Activated CD4-positive, alpha-beta T cell treated with anti-CD3 and anti-CD28 coated beads for 1 hour (primary cell): ENCODE measurements at places on chromosomes 12 and 14.

DNA sequence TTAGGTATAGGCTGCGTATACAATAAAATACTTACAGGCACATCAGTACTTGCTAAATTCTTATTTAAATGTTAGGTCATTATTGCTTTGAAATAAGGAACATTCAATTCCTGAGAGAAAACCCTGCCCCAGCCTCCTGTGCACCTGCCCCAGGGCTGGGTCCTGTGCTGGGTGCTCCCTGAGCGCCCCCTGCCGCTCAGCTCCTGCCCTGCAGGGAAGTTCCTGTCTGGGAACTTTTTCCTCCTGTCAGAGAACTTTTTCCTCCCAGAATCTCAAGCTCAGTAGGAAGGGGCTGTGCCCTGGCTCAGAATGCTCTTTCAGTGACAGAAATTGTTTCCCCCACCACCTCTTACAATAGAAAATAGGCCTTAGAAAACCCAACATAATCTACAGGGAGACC lies 751.1 kb downstream of the TMEM121 start:
- DNase-seq, result no peak

DNA sequence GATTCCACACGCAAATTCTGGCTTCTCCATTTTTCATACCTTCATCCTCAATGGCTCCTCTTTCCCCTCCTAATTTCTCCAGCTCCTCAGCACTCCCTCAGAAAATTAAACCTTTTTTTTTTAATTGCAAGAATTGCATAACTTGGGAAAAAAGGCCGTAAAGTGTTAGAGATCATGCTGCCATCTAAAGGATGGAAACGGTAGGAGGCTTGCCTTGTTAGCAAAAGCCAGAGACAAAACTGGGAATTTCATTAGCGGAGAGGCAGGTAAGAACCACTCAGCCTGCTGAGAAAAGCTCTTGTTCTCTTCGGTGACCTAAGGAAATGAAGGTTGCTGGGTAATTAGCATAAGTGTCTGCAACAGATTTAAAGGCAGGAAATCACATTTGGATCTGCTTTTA lies 204.3 kb downstream of the AEBP2 start:
- no peak for DNase-seq

GRCh38 chr14:61296719-61297502 lies 15.8 kb upstream of the TMEM30B start:
- no peak for DNase-seq

GRCh38 chr12:24770821-24771220 lies 178.1 kb downstream of the BCAT1 start:
- DNase-seq, result no peak

DNA sequence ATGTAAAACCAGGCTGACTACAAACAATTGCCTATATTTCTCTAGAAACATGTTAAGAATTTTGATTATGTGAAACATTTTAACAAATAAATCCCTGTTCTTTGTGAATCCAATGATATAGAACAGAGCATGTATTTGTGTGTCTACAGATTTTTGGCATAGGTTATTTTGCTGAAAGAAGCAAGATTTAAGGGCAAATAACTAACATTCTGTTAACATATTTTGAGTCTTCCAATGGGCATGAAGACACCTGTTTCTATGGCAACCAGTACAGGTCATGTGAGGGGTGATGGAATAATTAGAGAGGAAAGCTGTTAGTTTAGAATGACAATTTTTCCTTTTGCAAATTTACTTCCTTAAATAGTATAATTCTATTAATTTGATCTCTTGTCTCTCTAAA lies 8.8 kb downstream of the ART4 start:
- DNase-seq, result no peak

DNA sequence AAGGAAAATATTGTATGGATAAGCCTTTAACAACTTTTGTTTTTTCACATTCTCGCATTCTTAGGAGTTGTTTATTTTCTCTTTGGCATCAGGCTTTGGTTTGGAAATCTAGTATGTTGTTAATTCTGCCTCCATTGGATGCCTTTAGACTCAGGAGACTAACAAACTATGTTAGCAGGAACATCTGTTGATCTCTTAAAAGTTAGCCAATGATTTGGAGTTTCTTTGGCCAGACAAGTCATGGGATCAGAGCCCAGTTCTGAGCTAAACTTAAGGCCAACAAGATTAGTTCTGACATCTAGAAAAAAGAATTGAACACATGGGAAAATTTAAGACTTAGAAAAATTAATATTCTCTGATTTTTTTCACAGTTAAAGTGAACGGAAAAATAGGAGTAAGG lies 35.3 kb upstream of the STRAP start:
- no peak for DNase-seq

DNA sequence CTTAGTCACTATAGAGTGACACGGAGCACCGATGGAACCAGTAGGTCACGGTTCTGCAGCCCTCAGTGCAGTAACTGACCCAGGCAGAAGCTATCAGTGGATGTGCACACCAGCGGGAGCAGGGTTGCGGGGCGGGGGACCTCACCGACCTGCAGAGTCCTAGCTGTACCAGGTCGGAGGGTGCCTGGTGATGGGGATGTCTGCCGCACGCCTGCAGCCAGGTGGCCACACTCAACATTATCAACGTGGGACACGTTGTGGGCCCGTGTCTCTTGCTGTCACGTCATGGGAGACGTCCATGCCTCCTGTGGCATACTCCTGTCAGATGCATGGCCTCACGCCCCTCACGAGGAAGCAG lies 55.2 kb downstream of the ADGRD1 start:
- DNase-seq, result no peak

DNA sequence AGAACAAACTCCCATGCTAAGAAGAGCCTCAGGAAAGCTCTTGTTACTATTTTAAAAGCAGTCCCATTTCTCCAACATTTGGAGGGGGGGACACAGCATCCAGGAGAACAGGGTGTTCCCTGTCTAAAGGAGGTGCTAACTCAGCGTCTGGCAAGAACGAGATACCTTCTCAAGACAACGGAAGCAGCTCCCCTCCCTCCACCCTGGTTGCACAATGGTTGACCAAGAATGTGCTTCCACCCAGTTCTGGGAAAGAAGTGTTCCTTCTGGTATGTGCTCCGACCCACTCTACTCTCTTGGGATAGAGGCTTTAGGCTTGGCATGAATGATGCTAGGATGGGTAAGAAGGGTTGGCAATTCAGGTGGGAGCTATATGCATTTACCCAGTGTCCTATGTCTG lies 1.5 kb upstream of the KRT6A start:
- no peak for DNase-seq

DNA sequence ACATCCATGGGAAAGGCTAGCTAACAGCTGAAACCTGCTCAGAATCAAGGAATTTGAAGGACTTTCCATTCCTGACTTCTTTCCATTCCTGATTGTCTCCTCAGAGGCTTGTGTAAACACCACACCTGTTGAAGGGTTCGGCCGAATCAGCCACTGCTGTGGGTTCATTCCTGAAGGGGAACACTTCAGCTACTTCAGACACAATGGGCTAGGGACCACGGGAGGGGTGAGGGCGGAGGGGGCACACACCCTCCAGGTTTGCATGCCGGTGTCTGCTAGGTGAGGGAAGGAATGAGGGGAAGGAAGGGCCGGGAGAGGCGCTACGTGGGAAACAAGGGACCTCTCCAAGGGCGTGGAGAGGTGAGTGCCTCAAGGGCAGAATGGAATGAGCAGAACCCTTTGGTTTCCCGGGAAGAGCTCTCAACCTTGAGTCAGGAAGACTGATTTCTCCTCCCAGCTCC lies 1.3 kb downstream of the GPRC5A start:
- DNase-seq, result no peak

DNA sequence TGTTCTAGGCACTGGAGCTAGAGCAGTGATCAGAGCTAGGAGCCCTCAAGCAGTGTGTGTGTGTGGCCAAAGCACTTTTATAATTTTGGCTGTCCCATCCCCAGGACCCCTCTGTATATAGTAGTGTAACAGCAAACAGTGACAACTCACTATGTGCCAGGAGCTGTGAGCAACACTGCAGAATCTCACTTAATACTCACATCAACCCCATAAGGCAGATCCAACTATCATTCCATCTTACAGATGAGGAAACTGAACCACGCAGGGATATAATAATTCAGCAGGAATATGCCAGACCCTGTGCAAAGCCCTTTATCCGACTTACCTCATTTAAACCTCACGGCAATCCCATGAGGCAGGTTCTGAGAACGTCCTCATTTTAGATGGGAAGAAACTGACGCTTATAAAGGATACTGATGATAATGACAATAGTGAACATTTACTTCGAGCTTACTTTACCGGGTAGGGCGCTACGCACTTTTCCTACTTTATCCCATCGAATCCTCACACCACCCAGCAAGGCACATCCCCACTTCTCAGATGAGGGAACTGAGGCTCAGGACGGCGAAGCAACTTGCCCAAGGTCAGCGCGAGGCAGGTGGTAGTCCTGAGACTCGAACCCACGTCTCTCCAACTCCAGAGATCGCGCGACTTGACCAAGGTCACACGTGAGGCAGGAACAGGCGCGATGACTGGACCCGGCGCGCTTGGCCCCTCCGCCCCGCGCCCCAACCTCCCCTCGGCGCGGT lies 687 bp downstream of the RAB35 start:
- no peak for DNase-seq

DNA sequence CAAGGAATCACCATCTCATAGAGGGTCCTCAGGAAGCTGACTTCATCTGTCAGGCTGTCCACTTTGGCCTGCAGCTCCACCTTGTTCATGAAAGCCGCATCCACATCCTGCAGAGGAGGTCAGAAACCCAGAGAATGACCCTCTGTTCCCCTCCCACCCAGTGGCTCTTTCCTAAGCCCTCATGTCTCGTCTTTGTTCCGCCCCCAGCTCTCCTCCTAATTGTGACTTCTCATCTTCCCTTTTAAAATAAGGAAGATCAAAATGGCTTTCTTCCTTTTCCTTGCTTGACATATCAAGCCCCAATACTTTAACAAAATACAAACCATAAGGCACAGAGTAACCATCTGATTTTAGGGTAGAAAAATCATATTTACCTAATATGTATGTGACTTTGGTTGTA lies 4.4 kb downstream of the KRT76 start:
- no peak for DNase-seq

DNA sequence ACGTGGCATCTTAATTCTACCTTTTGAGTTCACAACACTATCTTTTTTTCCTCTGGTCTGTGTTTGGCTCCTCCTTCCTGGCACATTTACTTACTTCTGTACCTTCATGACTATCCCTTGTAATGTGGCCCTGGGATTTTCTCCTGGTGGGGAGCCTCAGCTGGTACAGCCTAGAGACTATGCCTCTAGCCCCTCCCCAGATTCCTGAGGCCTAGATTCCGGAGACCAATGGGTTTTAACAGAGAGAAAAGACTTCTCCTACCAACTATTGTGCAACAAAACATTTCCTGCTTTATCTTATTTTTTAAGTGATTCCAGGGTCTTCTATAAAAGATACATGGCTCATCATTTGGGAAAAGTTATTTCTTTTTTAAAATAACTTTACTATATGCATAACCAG lies 216.2 kb upstream of the KRR1 start:
- DNase-seq, result no peak

DNA sequence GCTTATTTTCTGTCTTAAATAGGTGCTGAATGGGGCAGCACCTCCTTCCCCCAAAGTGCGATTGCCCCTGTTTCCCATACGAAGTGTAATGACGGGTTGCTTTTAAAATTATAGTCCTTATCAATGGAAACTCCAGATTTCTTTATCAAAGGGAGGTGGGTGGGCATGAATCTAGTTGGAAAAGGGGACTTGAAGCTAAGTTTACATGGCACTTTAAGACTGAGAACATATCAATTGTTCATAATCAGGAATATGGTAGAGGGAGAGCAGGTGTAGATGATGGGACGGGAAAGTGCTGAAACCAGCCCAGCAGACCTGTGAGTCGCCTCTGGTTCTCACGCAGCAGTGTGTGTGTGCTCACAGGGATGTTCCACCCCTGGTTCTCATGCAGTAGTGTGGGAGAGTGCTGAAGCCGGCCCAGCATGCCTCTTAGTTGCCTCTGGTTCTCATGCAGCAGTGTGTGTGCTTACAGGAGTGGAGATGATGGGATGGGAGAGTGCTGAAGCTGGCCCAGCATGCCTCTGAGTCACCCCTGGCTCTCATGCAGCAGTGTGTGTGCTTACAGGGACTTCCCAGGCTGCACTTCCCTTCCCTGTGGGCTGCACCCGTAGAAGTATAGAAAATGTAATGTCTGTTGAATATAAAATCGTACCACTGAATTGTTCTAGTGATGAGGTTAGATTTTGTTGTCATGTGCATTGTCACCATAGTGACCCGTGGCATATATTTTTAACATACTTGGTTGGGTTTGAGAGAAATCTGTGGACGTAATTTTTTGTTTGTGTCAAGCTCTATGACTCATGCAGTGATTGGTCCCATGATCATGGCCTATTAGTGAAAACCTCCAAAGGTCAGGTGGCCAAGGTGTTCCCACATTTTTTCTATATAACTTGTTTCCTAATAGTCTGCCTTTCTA lies 51.6 kb downstream of the GPATCH2L start:
- no peak for DNase-seq

GRCh38 chr12:65364046-65364445 lies 85.6 kb downstream of the MSRB3 start:
- DNase-seq, result no peak

- no peak for DNase-seq
Observed at GRCh38 chr12:80040075-80040738, 59.1 kb upstream of the OTOGL start.

DNA sequence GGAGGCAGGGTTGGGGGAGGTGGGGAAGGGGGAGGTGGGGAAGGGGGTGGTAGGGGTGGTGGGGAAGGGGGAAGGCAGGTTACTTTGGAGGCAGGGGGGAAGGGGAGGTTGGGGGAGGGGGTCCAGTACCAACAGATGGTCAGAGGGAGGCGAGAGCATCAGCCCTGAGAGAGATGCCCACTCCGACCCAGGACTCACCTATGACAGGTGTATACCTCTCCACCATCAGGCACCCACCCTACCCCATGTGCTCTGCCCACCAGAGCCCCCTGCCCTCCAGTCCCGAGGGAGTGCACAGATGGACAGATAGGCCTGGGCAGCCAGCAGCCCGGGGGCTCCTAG lies 18.6 kb downstream of the JAG2 start:
- DNase-seq, result no peak

GRCh38 chr14:104385111-104385510 lies 194.5 kb upstream of the C14orf180 start:
- DNase-seq, result no peak

DNA sequence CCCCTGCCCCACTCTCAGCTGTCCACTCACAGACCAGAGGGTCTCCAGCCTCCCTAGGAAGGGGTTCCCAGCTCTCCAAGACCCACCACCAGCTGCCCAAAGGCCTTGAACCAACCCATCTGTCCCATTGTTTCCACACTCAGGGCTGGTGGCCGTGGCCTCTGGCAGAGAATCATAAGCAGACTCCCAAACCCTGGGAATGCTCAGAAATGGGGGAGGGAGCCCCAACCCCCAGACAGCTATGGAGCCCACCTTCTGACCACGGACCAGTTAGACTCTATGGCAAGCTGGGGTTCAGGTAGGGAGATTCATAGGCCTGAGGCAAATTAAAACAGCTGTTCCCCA lies 280.0 kb downstream of the DPF3 start:
- DNase-seq, result no peak

- no peak for DNase-seq
Observed at GRCh38 chr12:96070670-96071279, 35.4 kb upstream of the LTA4H start.

DNA sequence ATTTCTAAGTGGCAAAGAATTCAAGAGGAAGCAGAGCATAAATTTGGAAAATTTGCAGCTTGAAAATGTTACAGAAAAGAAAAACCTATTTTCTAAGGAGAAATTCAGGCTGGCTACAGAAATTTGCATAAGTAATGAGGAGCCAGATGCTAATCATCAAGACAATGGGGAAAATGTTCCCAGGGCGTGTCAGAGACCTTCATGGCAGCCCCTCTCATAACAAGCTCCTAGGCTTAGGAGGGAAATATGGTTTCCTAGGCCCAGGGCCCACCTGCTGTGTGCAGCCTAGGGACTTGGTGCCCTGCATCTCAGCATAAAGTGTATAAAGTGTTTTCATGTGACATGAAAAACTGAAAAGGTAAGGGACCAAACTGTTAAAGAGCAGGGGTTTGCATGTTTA lies 1796.3 kb upstream of the FLRT2 start:
- no peak for DNase-seq
